Pulmonary artery endothelial cell (primary cell): ENCODE measurements at places on chromosomes 2 and 18. TPM values are rescaled to one million over a fixed set of nuclear protein-coding genes. Genes with fewer than 3 reads are reported as not detected.

Gene FEV
- not detected in 2 replicates for total RNA-seq

Gene LPIN1
- total RNA-seq, result 43.1 and 52.3 TPM in 2 replicates

Gene ACMSD
- not detected in 2 replicates for total RNA-seq

DNA sequence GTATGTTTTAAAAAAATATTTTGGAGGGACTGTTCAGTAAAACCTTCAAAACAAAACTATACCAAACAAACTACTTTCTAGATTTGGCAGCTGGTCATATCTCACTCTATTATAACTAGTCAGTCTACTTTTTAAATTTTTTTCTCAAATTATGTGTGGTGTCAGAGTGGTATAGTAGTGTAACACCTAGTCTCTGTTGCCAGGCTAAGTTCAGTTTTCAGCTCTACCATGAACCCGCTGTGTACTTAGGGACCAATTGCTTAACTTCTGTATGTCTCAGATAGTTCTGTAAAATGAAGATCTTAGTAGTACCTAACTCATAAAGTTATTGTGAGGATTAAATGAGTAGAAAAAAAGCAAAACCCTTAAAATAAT is 54.3 kb downstream of the GPD2 start:
- no peak for DNase-seq

DNA sequence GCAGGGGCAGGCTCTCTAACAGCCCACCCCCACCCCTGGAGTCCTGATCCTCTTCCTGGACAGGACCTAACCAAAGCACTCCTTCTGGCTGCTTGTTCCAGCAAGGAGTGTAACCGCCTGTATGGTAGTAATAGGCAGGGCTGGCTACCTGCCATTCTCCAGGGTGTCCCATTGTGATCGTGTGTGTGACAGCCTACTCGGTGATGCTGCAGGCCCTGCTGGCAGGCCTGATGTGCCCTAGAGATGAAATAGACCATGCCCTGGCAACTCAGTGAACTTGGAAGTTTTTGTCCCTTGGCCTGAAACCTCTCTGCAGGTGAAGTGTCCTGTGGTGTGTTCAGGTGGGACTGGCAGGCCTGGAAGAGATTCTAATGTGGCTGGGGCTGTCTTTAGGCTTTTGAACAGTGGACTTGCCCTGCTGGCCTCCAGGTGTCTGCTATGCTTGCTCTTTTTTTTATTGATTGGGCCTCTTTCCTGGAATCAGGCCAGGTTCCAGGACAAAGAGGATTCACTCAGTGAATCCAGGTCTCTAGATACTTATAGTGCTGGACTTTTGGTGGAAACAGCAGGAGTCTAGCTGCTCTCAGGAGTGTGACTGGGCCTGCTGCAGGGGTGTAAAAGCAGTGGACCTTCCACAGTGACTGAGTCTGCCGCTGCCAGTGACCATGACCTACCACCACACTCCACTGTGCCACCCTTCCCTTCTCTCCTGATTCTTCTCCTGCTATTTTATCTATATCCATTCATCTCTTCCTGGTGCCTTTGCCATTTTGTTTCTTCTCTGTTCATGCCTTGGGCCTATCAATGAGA is 132.1 kb downstream of the CTIF start:
- no peak for DNase-seq

- DNase-seq, result no peak
Measured at GRCh38 chr2:145748927-145749326, 1229.0 kb upstream of the ZEB2 start.

DNA sequence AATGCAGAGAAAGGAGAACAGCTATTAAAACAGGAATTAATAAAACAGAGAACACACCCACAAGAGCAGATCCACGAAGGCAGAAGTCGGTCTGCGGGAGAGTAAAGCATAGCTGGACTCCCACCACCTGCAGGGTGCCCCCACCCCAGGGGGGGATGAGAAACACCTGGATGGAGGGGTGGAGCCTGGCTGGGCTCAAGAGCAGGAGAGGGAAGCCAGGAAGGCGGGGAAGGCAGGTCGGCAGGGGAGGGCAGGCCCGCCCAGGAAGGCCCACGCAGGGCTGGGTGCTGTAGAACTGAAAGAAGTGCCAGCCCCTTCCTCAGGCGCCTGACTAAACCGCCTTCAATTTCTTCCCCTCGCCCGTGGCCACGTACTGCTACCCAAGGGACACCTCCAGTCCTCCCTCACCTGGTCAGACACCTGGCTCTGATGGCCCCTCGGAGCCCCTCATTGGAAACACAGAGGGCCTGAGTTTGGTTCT is 175.4 kb downstream of the HDAC4 start:
- DNase-seq, result no peak

DNA sequence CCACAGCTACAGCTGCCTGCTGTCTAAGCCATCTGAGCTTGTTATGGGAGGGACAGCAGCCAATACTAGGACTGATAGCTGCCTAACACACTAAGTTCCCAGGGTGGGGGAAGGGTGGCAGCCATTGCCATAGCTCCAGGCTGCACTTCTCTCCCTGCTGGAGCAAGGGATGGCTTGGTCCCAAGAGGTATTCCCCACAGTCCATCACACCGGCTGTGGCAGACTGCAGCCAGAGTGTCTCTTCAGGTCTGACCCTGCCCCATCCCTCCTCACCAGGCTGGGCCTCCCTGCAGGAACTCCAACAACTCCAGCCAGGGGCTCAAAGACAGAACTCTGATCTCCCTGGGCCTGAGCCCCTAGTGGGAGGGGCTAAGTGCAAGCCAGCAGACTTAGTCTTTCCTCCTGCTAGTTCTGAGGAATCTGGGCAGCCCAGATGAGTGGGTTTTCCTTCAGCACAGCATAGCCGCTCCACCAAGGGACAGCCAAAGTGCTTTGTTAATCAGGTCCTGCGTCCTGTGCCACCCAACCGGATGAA is 632.1 kb downstream of the SOCS6 start:
- DNase-seq, result no peak

DNA sequence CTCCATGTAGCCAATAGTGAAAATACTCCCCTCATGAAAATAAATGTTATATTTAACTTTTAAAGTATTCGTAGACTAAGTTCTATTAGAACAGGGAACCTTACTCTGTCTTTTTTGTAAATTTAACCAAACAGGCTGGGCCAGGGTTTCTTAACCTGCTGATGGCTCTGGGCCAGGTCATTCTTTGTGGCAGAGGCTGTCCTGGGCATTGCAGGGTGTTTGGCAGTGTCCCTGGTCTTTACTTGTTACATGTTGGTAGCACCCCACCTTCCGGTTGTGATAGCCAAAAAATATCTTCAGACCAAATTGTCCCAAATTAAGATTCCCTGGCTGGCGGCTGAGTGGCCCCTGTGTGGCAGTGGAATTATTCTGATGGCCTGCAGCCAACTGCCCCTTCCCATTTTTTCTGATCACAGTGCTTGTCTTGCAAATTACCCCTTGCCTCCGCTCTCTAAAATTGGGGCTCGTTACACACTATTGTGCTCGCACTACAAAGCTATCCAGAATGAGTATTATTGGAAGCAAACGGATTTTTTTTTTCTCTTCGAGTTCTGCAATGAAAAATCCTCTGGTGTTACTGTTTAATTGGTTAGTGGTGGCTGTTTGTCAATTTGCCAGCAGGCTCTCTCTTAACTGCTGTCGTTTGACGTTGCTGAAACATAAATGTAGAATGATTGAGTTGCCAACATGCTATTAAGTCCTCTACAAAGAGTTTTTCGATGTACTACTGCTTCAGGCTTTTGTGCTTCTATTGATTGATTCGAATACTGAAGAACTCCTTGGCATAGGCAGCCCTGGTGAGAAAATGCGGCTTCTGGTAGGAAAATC is 216.9 kb downstream of the SH3RF3 start:
- DNase-seq, result no peak

DNA sequence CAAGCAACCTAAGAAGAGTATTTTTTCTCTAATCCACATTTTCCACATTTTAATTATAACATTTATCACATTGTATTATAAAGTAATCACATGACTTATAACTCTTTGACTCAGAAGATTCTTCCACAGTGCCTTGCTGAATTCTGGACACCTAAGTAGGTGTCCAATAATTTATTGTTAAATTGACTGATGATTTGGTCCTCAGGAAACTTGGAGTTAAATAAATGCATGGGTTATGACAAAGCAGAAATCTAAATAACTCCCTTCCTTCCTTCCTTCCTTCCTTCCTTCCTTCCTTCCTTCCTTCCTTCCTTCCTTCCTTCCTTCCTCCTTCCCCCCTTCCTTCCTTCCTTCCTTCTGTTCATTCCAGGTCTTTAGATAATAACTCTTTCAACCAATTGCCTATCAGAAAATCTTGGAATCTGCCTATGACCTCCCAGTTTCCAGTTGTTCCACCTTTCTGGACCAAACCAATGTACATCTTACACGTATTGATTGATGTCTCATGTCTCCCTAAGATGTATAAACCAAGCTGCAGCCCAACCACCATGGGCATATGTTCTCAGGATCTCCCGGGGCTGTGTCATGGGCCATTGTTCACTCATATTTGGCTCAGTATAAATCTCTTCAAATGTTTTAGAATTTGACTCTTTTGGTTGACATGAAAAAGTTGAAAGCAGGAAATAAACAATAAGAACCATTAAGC is 10.4 kb upstream of the KDSR start:
- no peak for DNase-seq

DNA sequence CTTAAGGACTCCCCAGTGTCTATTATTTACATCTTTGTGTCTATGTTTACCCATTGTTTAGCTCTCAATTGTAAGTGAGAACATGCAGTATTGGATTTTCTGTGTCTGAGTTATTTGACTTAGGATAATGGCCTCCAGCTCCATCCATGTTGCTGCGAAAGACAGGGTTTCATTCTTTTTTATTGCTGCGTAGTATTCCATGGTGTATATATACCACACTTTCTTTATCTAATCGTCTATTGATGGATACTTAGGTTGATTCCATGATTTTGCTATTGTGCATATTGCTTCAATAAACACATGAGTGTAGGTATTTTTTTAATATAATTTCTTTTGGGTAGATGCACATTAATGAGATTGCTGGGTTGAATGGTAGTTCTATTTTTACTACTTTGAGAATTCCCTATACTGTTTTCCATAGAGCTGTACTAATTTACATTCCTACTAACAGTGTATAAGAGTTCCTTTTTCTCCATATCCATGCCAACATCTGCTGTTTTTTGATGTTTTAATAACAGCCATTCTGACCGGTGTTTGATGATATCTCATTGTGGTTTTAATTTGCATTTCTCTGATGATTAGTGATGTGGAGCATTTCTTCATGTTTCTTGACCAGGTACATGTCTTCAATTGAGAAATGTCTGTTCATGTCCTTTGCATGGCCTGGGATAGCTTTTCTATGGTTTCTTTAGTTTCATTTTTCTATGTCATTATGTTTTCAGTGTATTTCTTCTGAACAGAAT is 21.8 kb downstream of the MTCL1 start:
- DNase-seq, result no peak
